Upper lobe of right lung (tissue), 1 donor: ENCODE measurements at places on chromosomes 16 and 17. TPM values are rescaled to one million over a fixed set of nuclear protein-coding genes. Genes with fewer than 3 reads are reported as not detected.

MEOX1 gene
- total RNA-seq, result 1.5 TPM

DNA sequence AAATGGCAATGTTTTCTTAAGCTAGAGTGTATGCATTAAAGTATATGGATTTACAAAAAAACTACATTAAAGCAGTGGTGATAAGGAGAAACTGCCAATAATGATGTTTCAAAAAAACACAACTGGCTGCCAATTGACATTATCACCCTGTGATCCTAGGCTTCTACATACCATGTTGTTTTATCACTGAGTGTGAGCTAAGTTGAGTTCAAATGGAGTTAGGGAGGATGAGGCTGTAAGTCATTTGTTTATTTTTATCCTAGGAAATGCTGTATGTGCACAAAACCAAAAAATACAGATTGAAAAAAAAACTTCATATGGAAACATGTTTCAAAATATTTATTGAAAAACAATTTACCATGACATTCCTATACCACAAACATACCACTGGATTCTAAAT is 22.9 kb downstream of the CHCT1 start:
- H3K27me3 ChIP-seq, result no peaks in the 10 kb centered on the region
- no peaks in the 10 kb centered on the region for H3K4me1 ChIP-seq

DNA sequence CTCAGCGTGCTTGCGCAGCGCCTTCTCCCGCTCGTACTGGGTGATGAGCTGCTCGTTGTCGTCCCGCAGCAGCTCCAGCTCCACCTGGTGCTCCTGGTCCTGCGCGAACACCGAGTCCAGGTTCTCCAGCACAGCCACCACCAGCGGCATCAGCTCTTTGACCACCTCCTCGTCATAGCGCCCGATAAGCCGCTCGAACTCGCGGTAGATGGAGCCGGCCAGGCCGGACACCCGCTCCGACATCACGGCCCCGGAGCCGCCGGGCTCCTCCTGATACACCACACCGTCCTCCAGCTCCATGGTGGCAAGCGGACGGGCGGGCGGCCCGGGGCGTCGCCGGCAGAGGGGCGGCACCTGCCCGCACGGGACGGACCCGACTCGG is 320 bp downstream of the SPAG9 start:
- H3K27me3 ChIP-seq, result no peaks in the 10 kb centered on the region
- H3K4me3 ChIP-seq, result peak overlapping the region; percentile 97
- H3K4me1 ChIP-seq, result peaks cover 39% of the 10 kb centered on the region
- DNase-seq, result no peak

- peaks cover 10% of the 10 kb centered on the region for H3K4me1 ChIP-seq
- H3K4me3 ChIP-seq, result no peak overlapping the region
- DNase-seq, result no peak
- no peaks in the 10 kb centered on the region for H3K36me3 ChIP-seq
- no peak overlapping the region for H3K27ac ChIP-seq
These were observed 574.4 kb downstream of the WWOX start for GRCh38 chr16:78673884-78674283.

DNA sequence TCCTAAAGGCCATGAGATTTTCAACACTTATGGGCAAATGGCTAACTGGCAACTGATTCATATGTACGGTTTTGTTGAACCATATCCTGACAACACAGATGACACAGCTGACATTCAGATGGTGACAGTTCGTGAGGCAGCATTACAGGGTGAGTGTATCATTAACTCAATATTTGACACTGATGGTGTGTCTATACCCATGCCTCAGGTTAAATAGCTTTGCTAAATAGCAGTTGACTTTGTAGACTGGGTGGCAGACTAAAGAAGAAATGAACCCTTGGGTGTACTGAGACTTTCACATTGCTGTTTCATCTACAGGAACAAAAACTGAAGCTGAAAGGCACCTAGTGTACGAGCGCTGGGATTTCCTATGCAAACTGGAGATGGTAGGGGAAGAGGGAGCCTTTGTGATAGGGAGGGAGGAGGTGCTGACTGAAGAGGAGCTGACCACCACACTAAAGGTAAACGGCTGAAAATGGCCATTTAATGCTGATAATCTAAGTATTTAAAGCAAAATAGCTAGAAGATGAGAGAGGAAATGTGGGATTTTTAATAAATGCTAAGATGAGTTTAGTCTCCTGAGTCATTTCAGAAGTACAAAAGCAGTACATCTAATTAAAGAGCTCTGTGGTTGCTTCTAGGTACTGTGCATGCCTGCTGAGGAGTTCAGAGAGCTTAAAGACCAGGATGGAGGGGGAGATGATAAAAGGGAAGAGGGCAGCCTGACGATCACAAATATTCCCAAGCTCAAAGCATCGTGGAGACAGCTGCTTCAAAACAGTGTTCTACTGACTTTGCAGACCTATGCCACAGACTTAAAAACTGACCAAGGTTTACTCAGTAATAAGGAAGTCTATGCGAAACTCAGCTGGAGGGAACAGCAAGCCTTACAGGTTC is 3.0 kb downstream of the SETD6 start:
- no peaks in the 10 kb centered on the region for H3K27me3 ChIP-seq
- no peak overlapping the region for H3K4me3 ChIP-seq
- no peak overlapping the region for H3K27ac ChIP-seq
- peaks cover 64% of the 10 kb centered on the region for H3K36me3 ChIP-seq
- H3K4me1 ChIP-seq, result peaks cover 16% of the 10 kb centered on the region
- DNase-seq, result no peak

- H3K4me1 ChIP-seq, result no peaks in the 10 kb centered on the region
- no peak for DNase-seq
- H3K27ac ChIP-seq, result no peak overlapping the region
- no peaks in the 10 kb centered on the region for H3K27me3 ChIP-seq
These were observed 88.2 kb downstream of the CHD9 start for GRCh38 chr16:53142823-53143568.

- peak overlapping the region; percentile 6 for H3K4me3 ChIP-seq
- peaks cover 48% of the 10 kb centered on the region for H3K4me1 ChIP-seq
- no peaks in the 10 kb centered on the region for H3K27me3 ChIP-seq
- H3K36me3 ChIP-seq, result no peaks in the 10 kb centered on the region
- peak; percentile 91 for DNase-seq
These were observed 15.7 kb downstream of the ADCY7 start for GRCh38 chr16:50282010-50282538.

NAE1 gene
- total RNA-seq, result 41.8 TPM

DNA sequence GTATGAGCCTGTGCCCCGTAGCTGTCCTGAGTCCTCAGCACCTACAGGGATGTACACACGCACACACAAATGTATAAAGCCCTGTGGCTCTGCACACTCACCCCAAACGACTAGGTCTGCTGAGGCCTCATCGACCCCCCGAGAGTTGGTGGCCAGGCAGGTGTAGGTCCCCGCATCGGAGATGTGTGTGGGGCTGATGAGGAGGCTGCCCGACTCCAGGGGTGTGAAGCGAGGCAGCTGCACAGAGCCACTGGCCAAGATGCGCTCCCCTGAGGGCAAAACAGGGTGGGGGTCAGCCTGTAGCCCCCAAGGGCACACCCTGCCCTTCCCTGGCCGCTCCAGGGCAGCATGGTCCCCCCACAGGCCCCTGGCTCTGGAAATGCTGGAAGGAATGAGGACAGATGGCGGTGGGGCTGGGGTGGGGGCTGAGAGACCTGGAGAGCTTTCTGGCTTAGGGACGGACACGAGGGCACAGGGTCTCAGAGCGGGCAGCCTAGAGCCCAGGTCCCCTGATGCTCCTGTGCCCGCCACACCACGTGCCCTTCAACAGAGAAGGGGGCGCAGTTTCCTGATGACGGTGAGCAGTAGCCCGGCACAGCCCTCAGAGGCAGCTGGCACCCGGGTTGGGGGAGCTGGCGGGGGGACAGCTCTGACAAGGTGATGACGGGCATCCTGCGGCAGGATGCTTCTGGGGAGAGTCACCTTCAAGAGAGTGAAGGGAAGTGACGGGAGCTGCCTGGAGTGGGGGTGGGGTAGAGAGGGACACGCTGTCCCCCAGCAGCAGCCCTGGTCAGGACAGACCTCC is 119.8 kb upstream of the CDC42EP4 start:
- DNase-seq, result no peak
- H3K27me3 ChIP-seq, result no peaks in the 10 kb centered on the region
- no peak overlapping the region for H3K4me3 ChIP-seq
- no peaks in the 10 kb centered on the region for H3K36me3 ChIP-seq

- H3K27ac ChIP-seq, result peak overlapping the region; percentile 87
- H3K36me3 ChIP-seq, result no peaks in the 10 kb centered on the region
- DNase-seq, result peak; percentile 86
- H3K4me1 ChIP-seq, result peaks cover 71% of the 10 kb centered on the region
- no peak overlapping the region for H3K4me3 ChIP-seq
These were observed 48.9 kb upstream of the MRPS23 start for GRCh38 chr17:57898487-57899311.

GRCh38 chr16:50765260-50765659 is 23.4 kb downstream of the CYLD start:
- no peaks in the 10 kb centered on the region for H3K27me3 ChIP-seq
- no peak for DNase-seq
- peaks cover 13% of the 10 kb centered on the region for H3K36me3 ChIP-seq
- no peak overlapping the region for H3K4me3 ChIP-seq
- no peak overlapping the region for H3K27ac ChIP-seq
- peaks cover 7% of the 10 kb centered on the region for H3K4me1 ChIP-seq
